ENCODE measurements at places on chromosomes 5 and 9.

- DNase-seq: no peak
Observed at GRCh38 chr5:61704289-61704688, 372.2 kb downstream of the ZSWIM6 start.

GRCh38 chr9:137046088-137046787 lies at the start of gene NPDC1:
NPDC1 (minus strand) TSS chr9:137046177; CDS start chr9:137045989, 188 bp downstream.
- DNase-seq: peak; percentile 66

DNA sequence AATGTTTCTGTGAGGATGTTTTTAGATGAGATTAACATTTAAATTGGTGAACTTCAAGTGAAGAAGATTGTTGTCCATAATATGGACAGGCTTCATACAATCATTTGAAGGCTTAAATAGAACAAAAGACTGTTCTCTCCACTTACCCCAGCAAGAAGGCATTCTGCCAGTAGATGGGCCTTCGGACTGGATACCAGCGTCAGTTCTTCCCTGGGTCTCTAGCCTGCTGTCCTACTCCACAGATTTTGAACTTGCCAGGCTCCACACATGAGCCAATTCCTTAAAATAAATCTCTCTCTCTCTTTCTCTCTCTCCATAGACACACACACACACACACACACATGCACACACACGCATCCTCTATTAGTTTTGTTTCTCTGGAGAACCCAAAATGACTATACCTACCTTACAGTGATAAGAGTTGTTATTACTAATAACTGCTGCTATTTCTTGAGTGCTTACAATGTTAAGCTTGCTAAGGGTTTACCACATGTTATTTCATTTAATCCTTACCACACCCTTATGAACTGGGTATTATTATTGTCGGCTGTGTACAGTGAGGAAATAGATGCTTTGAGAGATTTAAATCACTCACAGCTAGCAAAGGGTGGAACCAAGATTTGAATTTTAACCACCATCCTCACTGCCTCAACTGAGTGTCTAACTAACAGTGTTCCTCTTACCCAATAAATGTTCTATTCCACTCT lies 19.8 kb upstream of the IQGAP2 start:
- no peak for DNase-seq

GRCh38 chr5:57986761-57987341 lies 473.0 kb downstream of the PLK2 start:
- DNase-seq: no peak

GRCh38 chr9:2525147-2525546 lies 96.4 kb upstream of the VLDLR start:
- DNase-seq: no peak

DNA sequence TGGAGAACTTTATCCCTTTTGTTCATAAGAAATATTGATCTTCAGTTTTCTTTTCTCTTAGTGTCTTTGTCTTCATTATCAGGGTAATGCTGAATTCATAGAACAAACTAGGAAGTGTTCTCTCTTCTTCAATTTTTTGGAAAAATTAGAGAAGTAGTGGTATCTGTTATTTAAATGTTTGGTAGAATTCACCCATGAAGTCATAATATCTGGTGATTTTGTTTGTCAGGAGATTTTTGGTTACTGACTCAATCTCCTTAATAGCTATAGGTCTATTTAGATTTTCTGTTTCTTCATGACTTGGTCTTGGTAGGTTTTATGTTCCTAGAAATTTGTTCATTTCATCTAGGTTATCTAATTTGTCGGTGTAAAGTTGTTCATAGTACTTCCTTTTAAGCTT lies 45.4 kb upstream of the STARD4 start:
- DNase-seq: no peak

DNA sequence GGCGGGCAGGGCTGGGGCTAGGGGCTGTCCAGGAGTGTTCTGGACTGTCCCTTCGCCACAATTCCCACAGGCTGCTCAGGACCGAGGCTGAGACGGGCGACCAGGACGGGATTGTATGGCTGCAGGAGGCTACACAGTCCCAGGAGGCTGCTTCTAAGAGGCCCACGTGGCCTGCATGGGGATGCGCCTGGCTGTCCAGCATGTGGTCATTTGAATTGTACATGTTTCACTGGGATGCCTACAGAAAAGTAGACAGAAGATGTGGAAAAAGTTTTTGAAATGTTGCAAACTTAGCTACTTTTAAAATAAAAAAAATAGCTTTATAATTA lies 32.6 kb upstream of the SPTLC1 start:
- DNase-seq: no peak

DNA sequence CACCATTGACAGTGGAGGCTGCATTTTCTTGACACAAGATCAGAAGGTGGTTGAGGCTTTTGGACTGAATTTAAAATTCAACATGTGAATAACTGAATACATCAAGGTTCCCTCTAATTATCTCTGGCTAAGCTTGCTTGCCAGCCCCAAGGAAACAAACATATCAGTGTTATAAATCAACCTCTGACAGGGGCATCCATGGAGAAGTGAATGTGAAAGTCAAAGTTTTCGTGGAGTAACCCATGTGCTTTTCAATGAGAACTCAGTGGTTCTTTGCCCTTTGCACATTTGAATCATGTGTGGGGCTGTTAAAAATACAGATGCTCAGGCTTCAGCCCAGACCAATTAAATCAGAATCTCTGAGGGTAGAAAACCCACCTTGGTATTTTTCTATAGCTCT lies 128.9 kb downstream of the LRRC70 start:
- no peak for DNase-seq

GRCh38 chr5:53376853-53377252 lies 103.6 kb upstream of the FST start:
- no peak for DNase-seq

DNA sequence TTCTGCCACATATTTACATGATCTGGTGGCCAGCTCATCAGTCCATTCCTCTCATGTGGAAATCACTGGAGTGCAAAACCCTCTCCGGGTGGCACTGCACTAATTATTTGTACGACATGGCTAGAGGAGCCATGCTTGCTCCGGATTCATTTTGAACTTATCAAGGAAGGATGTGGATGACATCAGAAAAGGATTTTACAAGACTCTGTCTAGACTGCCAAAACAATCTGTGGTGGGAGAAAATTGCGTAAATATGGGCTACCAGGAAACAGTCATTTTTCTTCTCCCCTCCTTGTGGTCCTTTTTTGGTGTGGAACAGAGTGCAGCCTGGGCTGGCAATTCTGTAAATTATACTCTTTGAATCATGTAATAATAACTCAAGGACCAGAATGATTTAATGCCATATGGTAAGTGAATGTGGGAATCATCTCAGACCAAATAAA lies 123.4 kb upstream of the IFNE start:
- no peak for DNase-seq

DNA sequence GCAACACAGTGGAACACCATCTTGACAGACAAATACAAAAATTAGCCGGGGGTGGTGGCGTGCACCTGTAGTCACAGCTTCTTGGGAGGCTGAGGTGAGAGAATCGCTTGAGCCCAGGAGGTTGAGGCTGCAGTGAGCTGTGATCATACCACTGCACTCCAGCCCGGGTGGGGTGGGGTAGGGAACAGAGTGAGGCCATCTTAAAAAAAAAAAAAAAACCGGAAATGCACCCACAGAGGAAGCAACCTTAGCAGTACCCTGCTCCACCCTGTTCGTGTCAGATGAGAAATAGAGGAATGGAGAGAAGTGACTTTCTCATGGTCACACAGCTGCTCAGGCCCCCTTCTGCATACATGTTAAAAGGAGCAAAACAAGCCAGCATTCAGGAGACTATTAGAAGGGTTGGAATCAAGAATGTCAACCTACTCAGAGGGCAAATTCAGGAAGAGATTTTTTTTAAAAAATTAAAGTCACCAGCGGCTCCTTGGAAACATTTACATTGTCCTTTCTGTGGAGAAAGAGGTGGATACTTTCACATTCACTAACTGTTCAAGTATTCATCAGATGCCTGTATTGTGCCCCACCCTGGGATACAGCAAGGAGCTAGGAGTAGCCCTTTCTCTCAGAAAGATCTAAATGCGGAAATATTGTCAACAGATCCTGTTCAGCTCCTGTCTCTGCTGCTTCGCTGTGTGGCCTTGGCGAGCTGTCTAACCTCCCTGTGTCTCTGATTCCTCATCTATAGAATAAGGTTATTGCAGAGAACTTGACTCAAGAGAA lies 41.0 kb downstream of the CYFIP2 start:
- no peak for DNase-seq

GRCh38 chr5:15092801-15093200 lies 221.2 kb upstream of the ANKH start:
- no peak for DNase-seq

DNA sequence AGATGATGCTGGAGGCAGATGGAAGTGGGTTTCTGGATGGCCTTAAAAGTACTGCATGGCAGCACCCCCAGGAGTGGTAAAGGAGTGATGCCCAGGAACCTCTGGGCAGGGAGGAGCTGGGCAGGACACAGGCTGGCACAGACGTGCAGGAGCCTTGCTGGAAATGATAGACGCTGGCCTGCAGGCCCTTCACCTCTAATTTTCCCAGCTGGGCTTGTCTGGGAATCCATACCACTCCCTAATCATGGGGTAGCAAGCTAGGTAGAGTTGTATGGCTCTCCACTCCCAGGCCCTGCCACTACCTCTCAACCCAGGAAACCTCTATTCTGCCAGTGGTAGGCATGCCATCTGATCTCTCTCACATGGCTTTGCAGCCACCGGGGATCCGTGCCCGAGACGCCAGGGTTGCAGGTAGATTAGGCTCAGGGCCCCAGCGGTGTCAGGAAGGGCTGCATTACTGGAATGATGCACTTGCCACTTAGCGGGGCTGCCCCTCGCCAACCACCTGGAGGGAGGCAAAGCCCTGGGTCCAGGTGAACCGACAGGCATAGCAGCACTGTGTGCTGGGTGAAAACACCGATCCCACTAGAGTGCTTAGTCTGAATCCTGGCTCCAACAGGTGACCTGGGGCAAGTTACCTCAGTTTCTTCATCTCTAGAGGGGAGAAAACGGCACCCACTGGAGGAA lies 79.6 kb upstream of the SLC25A51 start:
- DNase-seq: no peak

DNA sequence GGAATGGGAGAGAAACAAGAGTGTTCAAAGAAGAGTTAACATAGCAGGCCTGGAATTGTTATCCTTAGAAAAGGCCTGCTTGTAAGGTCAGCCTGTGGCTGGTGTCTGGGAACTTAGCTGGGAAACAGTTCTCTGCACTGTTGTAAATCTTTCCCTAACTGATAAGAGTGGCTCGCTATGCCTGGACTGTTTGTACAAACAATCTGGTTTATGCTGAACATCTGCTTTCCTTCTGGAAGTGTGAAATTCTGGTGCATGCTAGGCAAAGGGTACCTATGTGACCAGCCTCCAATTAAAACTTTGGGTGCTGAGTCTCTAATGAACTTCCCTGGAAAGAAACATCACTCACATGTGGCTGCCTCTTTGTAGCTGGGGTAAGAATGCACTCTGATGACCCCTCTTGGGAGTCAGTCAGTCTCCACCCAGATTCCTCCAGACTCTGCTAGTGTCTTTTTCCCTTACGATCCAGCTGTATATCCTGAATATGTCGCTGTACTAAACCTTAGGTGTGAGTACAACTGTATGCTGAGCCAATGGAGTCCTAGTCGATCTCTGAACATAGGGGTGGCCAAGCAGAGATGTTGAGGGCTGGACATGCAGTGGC lies 16.5 kb downstream of the SPARC start:
- DNase-seq: no peak

DNA sequence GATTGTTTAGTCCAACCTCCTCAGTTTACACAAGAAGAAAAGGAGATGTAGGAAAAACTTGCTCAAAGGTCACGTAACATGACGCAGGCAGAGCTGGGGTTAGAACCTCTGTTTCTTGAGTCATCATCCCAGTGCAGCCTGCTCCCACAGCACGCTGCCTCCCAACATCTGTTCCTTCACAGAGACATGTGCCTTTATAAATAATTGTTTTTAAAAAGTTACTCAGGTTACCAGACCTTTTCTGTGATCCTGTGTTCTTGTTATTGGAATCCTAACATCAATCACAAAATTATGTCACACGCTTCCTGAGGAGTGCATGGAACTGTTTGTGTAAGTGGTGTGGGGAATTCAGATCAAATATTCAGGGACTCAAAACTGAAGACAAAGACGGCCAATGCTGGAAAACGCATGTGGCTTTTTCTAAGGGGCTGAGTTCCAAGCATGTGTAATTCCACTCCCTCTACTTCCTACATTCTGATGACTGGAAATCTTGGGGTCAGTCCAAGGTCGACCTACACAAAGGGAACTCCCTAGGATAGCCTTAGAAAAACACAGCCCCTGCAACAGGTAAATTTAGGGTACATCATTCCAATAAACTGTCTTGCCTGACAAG lies 184.3 kb downstream of the TSSK1B start:
- DNase-seq: no peak

- no peak for DNase-seq
Observed at GRCh38 chr5:180637962-180638680, 11.3 kb downstream of the FLT4 start.

GRCh38 chr5:22693121-22693520 lies 160.0 kb downstream of the CDH12 start:
- no peak for DNase-seq

DNA sequence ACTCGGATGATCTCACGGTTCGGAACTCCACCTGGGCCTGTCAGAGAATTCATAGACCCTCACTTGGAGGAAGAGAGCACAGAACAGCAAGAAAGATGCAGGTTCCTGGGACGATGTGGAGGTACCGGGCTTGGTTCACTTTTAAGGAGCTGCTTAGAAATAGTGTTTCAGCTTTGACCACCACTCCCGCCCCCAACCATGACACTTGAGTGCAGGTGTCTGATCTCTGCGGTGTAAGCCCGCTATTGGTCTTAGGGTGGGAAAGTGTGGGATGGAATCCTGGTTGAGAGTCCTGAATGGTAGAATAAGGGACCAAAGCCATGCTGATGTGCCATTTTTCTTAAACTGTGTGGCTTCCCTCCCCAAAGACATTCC lies 97.2 kb upstream of the LMX1B start:
- no peak for DNase-seq

GRCh38 chr5:110903966-110904365 lies 165.2 kb downstream of the SLC25A46 start:
- DNase-seq: no peak

DNA sequence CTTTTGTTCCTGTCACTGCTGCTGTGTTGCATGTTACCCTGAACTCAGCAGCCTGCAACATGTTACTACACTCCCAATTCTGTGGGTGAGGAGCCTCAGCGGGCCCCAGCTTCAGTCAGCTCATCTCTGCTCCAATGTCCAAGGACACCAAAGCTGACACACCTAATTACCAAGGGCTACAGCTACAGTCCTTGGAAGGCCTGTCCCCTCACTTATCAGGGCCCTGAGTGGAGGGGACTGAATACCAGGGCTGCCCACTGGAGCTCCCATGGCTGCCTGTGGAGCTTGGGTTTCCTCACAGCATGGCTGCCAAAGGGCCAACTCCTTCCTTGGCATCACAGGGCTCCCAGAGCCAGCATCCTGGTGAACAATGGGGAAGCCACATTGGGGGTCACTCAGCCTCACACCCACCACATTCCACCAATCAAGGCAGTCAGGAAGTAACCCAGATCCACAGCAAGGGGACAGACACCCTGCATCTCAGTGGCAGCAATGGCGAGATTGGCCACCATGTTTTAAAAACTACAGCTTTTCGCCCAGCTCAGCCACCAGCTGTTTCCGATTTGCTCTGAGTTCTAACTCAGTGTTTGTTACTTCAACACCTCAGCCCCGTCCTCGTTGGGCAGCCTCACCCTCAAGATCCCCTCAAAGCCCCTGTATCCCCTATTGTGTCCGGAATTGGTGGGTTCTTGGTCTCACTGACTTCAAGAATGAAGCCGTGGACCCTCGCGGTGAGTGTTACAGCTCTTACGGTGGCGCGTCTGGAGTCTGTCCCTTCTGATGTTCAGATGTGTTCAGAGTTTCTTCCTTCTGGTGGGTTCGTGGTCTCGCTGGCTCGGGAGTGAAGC lies 18.9 kb downstream of the SEMA4D start:
- no peak for DNase-seq

- DNase-seq: no peak
Observed at GRCh38 chr9:117691367-117691766, 12.8 kb upstream of the TLR4 start.
